ENCODE measurements at places on chromosomes 2 and 18.

DNA sequence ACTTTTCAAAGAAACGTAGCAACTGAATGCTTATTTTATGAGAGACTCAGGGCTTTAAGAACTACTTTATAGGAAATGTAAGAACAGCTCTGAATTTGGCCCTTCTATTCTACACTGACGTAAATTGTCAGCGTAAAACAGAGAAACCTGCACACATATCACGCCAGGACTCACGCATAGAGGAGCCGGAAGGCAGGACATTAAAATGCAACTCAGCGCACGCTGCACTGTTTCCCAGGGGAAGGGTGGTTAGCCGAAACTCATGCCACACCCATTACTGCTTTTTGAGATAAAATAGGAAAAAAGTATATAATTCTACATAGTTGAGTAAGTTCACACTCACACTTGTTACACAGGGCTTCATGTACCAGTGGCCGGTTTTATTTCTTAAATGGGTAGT is 7.4 kb downstream of the TUBB6 start:
- DNase-seq: no peak

- no peak for DNase-seq
Measured at GRCh38 chr2:100799686-100800085, 20.3 kb upstream of the NPAS2 start.

DNA sequence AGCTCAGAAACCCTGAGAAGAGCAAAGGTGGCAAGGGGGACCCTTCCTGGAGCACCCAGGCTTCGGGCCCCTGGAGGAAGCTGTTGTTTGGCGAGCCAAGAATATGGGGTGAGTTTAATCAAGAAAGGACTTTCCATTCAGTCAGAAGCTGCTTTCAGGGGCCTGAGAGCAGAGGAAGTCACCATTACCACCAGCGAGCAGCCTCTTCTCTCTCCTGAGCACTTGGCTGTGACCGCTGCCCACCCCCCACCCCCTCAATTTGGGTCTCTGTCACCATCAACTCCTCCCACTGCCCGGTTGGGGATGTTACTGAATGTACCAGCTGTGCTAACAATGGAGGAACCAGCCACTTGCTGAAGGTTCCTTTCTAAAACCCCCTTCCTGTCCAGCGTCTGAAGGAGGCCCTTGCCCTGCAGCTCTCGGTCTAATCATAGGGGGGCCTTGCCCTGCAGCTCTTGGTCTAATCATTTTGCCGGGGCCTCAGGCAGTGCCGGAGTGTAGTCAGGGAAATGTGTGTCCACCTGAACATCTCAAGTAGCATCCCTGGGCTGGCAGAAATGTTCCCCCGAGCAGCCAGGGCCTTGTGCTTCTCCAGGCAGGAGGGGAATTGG is 943 bp downstream of the INPP5D start:
- DNase-seq: no peak

DNA sequence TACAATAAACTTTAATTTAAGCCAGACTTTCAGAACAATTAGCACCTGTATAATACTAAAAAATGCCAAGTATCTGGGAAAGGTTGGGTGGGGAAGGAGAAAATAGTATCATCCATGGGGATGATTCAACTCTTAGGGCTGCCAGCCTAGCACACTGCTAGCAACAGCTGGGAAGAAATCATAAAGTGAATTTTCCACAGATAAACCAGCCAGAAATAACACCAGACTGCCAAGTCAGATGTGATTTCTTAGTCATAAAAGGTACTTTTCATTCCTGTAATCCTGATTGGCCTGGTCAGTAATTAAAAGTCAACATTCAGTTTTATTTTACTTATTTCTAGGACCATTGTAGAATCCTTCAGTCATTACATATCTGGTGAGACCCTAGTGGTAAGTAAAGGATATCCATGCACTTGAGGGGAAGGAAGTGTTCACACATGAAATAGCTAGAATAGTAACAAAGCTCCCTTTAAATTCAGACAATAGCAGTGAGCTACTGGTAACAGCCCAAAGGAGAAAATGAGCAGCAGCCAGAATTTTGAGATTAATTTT is 59.4 kb downstream of the LIMS1 start:
- DNase-seq: no peak

All from dorsolateral prefrontal cortex (tissue), 122 donors.